ENCODE measurements at places on chromosomes 16 and 17.
A peak's percentile ranks its signal among the peaks of the same experiment; 100 is the strongest.

- no peak for DNase-seq
These were observed 12.6 kb upstream of the FAAP100 start for GRCh38 chr17:81564778-81565177.

- peak; percentile 79 for DNase-seq
These were observed 639 bp downstream of the MIF4GD start for GRCh38 chr17:75270218-75270965.

DNA sequence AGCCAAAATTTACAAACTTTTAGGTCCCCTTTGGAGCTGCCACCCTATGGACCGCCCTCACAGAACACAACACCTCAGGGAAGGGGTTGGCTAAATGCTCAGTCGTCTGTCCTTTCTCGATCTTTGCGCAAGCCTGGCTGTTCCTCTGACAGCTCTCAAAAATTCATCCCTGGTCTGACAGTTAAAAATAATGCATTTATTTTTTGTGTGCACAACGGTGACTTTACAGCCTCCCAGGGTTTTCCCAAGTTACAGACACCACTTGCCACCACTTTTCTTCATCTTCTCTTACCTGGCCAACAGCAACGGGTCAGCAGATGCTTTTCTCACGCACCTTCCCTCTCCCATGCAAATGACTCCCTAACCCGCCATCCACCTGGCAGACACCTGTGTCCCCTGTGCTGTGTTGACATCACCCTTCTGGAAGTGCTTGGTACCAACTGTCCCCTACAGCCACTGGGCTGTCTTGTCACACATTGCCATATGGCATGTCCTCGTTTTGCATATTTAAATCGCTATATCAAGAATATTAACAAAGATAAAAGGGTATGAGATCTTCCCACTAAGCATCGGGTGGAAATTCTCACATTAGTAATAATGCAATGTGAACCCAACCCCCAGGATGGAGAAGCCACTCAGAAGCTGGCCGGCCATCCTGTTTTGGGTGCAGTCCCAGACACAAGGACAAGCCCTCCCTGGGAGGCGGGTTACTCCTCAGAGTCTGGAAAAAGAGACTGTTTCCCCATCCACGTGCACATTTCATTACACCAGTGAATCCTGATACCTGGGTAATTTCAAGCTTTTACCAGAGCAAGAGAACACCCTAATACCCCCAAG is 187.0 kb downstream of the ZFHX3 start:
- DNase-seq = no peak

DNA sequence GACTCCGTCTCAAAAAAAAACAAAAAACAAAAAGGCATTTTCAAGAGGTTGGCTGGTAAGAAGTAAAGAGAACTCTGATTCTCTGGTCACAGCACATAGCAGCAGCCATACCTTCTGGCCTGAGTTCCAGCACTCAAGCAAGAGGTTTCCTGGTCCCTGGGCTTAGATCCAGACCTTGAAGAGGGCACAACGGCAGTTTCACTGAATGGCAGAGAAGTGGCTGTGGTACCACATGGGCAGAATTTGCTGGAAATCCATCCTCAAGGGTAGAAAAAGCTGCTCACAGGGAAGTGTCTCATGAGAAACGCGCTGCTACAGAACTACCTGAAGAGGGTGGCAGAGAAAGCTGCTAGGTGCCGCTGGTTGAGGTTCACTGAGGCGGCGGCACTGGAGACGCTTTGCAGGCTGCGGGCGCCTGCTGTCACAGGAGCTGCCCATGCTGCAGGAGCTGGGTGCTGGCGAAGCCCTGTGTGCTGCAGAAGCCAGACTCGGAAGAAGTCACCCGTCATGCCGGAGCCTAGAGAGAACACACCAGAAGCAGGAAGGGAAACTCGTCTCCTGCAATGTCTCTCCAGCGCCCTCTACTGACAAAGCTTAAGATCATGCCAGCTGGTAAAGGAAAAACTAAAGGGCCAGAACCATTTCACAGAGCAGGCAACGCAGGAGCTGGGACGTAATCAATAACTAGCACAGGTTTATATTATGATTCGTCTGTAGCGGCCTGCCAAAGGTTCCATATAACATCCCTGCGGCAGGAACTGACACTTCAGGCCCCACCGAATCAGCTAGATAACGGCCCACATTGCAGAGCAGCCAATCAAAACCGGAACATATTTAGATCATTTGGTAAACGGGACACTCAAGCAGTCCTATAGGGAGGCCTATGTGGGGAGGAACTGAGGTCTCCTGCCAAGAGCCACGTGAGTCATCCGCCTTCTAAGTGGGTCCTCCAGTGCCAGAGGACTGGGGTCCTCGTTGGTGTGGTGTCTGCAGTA is 5.4 kb upstream of the ZNF213 start:
- DNase-seq = peak; percentile 78

DNA sequence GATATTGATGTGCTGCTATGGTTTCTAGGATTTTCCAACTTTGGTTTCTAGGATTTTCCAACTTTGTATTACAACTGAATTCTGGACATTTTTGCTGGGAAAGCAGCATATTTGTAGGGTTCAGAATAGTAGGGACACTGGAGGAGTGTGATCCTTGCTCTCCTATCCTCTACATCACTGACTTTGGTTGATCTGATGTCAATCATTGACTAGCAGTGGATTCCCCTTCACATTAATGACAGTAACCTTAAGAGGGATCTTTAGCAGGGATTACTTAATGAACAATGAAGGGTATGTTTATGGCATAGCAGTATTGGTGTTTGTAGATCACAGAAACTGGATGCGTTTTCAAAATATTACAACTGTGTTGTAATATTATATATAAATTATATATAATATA is 67.4 kb downstream of the MAP2K4 start:
- DNase-seq = no peak

- no peak for DNase-seq
These were observed 2.4 kb upstream of the EIF1 start for GRCh38 chr17:41686281-41686680.

DNA sequence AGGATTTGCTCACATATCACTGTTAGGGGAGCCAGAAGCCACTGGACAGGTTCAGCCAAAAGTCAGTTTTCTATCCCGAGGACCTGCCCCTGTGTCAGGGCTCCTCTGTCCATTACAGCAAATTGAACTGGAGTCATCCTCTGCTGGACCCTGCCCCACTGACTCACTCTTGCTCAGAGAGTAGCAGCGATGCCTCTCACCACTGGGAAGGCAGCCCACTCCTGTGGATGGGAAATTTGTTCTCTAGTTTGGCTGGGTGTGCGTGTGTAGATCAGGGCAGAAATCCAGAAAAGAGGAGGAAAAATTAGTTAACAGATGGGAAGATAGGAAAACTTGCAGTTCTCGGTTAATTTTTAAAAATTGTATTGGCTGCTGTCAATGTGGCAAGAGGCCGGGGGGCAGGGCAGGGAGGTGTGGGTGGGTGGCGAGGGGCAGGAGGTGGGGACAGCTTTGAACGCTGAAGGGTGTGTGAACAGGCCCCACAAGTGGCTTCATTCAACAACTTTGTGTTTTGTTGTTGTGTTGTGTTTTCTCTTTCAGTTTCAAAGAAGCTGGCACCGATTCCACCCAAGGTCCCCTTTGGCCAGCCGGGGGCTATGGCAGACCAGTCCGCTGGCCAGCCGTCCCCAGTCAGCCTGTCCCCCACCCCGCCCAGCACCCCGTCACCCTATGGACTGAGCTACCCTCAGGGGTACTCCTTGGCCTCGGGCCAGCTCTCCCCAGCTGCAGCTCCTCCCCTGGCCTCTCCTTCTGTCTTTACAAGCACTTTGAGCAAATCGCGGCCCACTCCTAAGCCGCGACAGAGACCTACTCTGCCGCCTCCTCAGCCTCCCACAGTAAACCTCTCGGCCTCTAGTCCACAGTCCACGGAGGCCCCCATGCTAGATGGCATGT is 33.6 kb downstream of the ELAC2 start:
- DNase-seq = no peak

DNA sequence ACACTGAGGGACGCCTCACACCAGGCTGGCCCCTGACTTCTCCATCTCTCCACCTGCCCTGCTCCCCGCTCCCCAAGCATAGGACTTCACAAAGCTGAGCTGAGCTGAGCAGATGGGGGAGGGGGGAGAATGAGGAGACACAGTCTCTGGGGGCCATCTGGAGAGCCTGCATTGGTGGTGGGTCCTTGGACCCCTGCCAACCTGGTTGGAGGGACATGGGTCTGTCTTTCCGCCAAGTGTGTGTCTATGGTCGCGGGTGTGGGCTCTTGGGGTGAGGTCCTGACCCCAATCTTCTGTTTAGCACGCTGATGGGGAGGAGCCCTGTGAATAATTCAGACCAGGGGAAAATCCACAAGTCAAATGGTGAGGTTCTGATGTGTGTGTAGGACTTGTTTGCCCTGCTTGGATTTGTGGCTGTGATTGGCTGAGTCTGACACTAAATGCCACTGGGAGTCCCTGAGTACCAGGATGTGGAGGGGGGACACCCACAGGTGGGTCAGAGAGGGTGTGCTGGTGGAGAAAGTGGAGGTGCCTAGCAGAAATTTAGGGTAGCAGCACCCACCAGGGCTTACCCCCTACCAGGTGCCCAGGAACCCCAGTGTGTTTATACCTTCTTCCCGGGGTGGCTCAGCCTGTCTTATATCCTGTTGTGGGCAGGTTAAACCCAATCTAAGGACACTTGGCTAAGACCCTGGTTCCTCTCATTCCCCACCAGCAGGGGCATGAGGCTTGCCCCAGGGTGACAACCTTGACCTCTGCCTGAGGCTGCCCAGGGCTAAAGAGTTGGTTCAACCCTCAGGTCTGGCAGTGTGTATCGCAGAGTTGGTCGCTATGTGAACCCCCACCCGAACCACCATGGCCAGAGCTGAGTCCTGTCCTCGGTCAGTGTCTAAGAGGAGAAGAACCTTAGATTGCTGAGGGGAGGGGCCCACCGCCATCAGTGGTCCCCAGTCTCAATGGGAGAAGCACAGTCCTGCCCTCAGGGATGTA is 2.1 kb downstream of the FMNL1 start:
- peak; percentile 79 for DNase-seq

- DNase-seq = no peak
These were observed 1.1 kb downstream of the SRSF1 start for GRCh38 chr17:58005728-58006559.

DNA sequence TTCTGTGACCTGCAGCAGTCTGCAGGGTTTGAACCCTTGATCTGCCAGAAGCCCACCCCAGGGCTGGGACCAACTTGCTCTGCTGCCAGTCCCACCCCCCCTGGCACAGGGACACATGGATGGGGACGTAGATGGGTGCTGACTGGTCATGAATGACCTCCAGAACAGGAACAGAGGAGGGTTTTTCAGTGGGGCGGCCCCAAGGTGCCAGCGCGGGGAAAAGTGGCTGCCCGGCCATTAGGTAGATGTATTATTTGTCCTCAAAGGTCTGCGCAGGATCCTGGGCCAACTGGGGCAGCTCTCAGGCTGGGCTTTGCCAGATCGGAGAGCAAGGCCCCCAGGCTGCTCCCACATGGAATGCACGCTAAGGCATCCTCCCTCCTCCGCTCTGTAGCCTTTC is 265.2 kb upstream of the TNRC6C start:
- peak; percentile 3 for DNase-seq

- no peak for DNase-seq
These were observed 41.0 kb upstream of the INTS2 start for GRCh38 chr17:61968757-61969156.

- DNase-seq = peak; percentile 50
These were observed 974 bp downstream of the GALR2 start for GRCh38 chr17:76075364-76076145.

- DNase-seq = peak; percentile 71
These were observed 17.6 kb upstream of the SSTR5 start for GRCh38 chr16:1054660-1055556.

DNA sequence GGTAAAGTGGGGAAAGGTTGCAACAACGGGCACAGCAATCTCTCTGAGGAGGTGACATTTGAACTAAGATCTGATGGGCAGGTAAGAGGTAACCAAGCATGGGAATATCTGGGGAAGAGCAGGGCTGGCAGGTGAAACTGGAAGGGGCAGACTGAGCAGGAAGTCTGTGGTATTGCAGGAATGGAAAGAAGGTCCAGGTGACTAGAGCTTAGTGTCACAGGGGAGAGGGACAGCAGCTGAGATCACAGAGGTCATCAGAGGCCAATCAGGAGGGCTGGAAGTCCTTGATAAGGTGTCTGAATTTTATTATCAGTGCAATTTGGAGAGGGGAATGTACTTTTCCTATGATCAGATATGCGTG is 73.3 kb upstream of the DHX40 start:
- DNase-seq = no peak

GRCh38 chr16:19148189-19148588 is 19.9 kb upstream of the SYT17 start:
- no peak for DNase-seq

- no peak for DNase-seq
These were observed 7.2 kb upstream of the G6PC1 start for GRCh38 chr17:42893359-42893758.

- DNase-seq = peak; percentile 51
These were observed 77.5 kb upstream of the N4BP1 start for GRCh38 chr16:48687421-48688038.

GRCh38 chr16:22073350-22073749 is 19.0 kb upstream of the VWA3A start:
- DNase-seq = no peak

DNA sequence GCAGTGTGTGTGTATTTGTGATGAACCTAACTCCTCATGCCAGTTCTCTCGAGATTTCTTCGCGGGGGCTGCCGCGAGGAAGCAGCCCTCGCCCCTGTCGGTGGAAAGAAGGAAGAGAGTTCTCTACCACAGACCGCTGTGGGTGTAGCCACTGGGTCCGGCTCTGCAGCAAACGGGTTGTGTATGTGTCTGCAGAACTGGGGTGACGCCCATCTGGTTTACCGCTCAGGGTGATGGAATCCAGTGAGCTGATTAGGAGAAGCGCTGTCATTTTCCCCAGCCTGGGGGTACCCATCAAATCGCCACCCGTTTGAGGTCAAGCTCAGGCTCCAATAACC is 7.7 kb downstream of the CORO6 start:
- peak; percentile 75 for DNase-seq

- DNase-seq = no peak
These were observed 16.4 kb upstream of the FLCN start for GRCh38 chr17:17253406-17253805.

- no peak for DNase-seq
These were observed 99.8 kb downstream of the CPPED1 start for GRCh38 chr16:12703935-12704334.

- no peak for DNase-seq
These were observed 70.3 kb downstream of the PMP22 start for GRCh38 chr17:15194859-15195277.

- DNase-seq = peak; percentile 53
These were observed 1.8 kb downstream of the SYNGR3 start for GRCh38 chr16:1991588-1991947.
